ENCODE measurements at places on chromosomes 16 and 17. TPM values are rescaled to one million over a fixed set of nuclear protein-coding genes. Genes with fewer than 3 reads are reported as not detected.
A peak's percentile ranks its signal among the peaks of the same experiment; 100 is the strongest.

Gene TP53TG3C
- not detected for total RNA-seq

Gene CDRT15L2
- not detected for total RNA-seq

Gene POLR2C
- 57.8 TPM for total RNA-seq

Gene EPOP
- 0.97 TPM for total RNA-seq

Gene OVCA2
- total RNA-seq: 22.4 TPM

Gene PSME3IP1
- total RNA-seq: 156 TPM

- no peaks in the 10 kb centered on the region for H3K4me1 ChIP-seq
- no peak overlapping the region for H3K27ac ChIP-seq
- H3K36me3 ChIP-seq: peaks cover 90% of the 10 kb centered on the region
- H3K27me3 ChIP-seq: no peaks in the 10 kb centered on the region
These were observed 34.9 kb downstream of the RNF213 start for GRCh38 chr17:80295559-80295958.

GRCh38 chr16:9797306-9797705 lies 384.9 kb downstream of the GRIN2A start:
- H3K4me3 ChIP-seq: no peak overlapping the region
- no peaks in the 10 kb centered on the region for H3K4me1 ChIP-seq
- DNase-seq: no peak
- peaks cover 5% of the 10 kb centered on the region for H3K27me3 ChIP-seq

DNA sequence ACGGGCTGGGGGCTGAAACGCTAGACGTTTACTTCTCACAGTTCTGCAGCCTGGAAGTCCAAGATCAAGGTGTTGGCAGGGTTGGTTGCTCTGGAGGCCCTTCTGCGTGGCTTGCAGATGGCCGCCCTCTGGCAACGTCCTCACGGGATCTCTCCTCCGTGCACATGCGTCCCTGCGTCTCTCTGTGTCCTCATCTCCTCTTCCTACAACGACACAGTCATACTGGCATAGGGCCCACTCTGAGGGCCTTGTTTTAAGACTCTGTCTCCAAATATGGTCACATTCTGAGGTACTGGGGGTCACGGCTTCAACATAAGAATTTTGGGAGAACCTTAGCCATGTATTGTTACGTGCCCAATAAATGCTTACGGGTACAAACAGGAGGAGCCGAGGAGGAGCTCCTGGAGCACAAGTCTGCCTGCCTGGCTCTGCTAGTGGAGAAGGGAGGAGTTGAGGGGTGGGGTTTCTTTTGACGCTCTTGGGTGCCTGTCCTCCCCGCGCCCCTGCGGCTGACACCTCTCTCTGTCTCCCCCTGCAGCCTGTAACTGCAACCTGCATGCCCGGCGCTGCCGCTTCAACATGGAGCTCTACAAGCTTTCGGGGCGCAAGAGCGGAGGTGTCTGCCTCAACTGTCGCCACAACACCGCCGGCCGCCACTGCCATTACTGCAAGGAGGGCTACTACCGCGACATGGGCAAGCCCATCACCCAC lies 141.1 kb downstream of the NTN1 start:
- H3K4me3 ChIP-seq: no peak overlapping the region
- no peaks in the 10 kb centered on the region for H3K4me1 ChIP-seq
- H3K36me3 ChIP-seq: no peaks in the 10 kb centered on the region
- DNase-seq: no peak

DNA sequence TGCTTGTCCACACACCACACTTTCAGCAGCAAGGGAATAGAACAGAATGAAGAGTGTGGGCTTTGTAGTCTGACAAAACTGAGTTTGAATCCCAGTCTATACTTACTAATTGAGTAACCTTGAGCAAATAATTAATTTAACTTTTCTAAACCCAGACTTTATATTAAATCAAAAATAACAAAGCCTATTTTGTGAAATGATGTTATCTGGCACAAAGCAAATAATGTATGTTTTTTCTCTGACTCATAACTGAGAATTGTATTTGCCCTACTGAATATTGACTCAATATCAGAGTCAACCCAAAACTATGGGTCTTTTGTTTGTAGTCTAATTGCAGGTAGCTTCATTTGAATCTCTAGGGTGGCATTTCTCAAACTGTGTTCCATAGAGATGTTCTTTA lies 77.9 kb upstream of the TANC2 start:
- H3K36me3 ChIP-seq: no peaks in the 10 kb centered on the region
- no peak for DNase-seq
- peaks cover 4% of the 10 kb centered on the region for H3K27me3 ChIP-seq
- H3K27ac ChIP-seq: no peak overlapping the region
- no peaks in the 10 kb centered on the region for H3K4me1 ChIP-seq
- H3K4me3 ChIP-seq: no peak overlapping the region

- DNase-seq: no peak
- no peak overlapping the region for H3K27ac ChIP-seq
- H3K4me1 ChIP-seq: no peaks in the 10 kb centered on the region
- H3K27me3 ChIP-seq: no peaks in the 10 kb centered on the region
- H3K4me3 ChIP-seq: no peak overlapping the region
These were observed 55.5 kb downstream of the OTOA start for GRCh38 chr16:21719283-21719682.

DNA sequence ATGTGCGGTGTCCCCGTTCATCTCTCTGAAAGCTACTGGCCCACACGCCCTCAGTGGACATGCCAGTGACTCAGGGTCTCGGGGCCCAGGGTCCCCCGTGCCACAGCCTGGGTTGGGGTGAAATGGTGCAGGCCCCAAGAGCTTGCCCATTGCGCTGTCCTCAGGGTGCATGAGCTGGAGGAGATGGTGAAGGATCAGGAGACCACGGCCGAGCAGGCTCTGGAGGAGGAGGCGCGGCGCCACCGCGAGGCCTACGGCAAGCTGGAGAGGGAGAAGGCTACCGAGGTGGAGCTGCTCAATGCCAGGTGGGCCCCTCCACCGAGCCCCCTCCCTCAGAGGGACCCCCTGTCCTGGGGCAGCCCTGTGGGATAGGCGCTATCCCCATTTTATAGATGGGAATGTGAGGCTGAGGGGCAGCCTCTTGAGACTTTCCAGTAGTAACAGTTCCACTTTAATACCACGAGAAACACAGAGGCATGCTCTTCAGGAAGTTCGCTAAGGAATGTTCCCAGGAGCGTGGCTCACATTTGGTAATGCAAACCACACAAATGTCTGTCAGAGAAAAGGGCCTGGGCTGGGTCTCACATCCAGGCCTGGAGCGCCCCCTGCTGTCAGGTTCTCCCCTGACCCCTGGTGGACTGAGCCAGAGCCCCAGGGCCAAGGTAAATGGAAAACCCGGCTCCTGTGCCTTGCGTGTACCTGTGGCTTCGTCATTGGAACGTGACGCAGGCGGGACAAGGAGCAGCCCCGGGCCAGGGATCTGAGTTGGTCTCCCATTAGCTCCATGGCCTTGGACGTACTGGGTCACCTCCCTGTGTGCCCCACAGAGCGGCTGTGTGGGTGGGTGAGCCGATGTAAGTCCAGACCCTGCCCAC lies 133.7 kb downstream of the RAB11FIP4 start:
- peak; percentile 86 for DNase-seq
- no peak overlapping the region for H3K27ac ChIP-seq
- H3K36me3 ChIP-seq: no peaks in the 10 kb centered on the region
- peaks cover 13% of the 10 kb centered on the region for H3K4me1 ChIP-seq
- H3K4me3 ChIP-seq: no peak overlapping the region

DNA sequence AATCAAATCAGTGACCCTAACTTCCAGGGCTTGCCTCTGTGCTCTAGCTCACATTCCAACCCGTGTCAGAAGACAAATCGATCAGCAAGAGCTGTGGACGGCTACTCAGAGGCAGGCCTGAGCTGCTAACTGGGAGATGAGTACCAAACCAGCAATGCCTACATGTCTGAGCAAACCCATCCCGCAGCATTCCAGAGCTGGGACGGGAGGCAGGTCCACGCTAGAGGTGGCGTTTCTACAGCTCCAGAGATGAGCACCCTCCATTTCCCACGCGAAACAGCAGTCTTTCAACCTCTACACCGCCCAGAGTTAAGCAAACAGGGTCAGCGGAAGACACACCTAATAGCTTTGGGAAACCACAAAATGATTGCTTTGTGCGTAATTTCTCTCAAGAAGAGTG lies 6.5 kb downstream of the NXN start:
- peaks cover 22% of the 10 kb centered on the region for H3K27me3 ChIP-seq
- no peak overlapping the region for H3K4me3 ChIP-seq
- no peaks in the 10 kb centered on the region for H3K36me3 ChIP-seq
- DNase-seq: no peak
- H3K27ac ChIP-seq: no peak overlapping the region
- peaks cover 3% of the 10 kb centered on the region for H3K4me1 ChIP-seq

GRCh38 chr16:84829168-84829965 lies 9.6 kb downstream of the CRISPLD2 start:
- no peak overlapping the region for H3K4me3 ChIP-seq
- H3K27ac ChIP-seq: no peak overlapping the region
- H3K27me3 ChIP-seq: no peaks in the 10 kb centered on the region
- DNase-seq: no peak
- no peaks in the 10 kb centered on the region for H3K36me3 ChIP-seq

- no peak overlapping the region for H3K4me3 ChIP-seq
- H3K4me1 ChIP-seq: peaks cover 7% of the 10 kb centered on the region
- H3K27ac ChIP-seq: no peak overlapping the region
- H3K27me3 ChIP-seq: no peaks in the 10 kb centered on the region
- no peaks in the 10 kb centered on the region for H3K36me3 ChIP-seq
These were observed 12.6 kb upstream of the ARL5C start for GRCh38 chr17:39178536-39178935.

- no peak for DNase-seq
- no peak overlapping the region for H3K27ac ChIP-seq
- no peaks in the 10 kb centered on the region for H3K27me3 ChIP-seq
- H3K36me3 ChIP-seq: peaks cover 26% of the 10 kb centered on the region
These were observed 64.4 kb upstream of the RASL10B start for GRCh38 chr17:35666967-35667532.
